ENCODE measurements at places on chromosomes 13 and 19. TPM values are rescaled to one million over a fixed set of nuclear protein-coding genes. Genes with fewer than 3 reads are reported as not detected.

The TIMM50 gene
- 135 TPM for total RNA-seq

The MBD3L4 gene
- not detected for total RNA-seq

The FFAR3 gene
- total RNA-seq: 0.38 TPM

The LILRB3 gene
- not detected for total RNA-seq

The MAP2K2 gene
- 149 TPM for total RNA-seq

The ZNF491 gene
- total RNA-seq: 0.80 TPM

The DKKL1 gene
- not detected for total RNA-seq

Data from activated CD8-positive, alpha-beta memory T cell treated with anti-CD3 and anti-CD28 coated beads for 36 hours (primary cell).